ENCODE measurements at places on chromosomes 1 and 21.

GRCh38 chr1:50976890-50977574, 7.0 kb downstream of the CDKN2C start:
- peak; percentile 71 for DNase-seq

DNA sequence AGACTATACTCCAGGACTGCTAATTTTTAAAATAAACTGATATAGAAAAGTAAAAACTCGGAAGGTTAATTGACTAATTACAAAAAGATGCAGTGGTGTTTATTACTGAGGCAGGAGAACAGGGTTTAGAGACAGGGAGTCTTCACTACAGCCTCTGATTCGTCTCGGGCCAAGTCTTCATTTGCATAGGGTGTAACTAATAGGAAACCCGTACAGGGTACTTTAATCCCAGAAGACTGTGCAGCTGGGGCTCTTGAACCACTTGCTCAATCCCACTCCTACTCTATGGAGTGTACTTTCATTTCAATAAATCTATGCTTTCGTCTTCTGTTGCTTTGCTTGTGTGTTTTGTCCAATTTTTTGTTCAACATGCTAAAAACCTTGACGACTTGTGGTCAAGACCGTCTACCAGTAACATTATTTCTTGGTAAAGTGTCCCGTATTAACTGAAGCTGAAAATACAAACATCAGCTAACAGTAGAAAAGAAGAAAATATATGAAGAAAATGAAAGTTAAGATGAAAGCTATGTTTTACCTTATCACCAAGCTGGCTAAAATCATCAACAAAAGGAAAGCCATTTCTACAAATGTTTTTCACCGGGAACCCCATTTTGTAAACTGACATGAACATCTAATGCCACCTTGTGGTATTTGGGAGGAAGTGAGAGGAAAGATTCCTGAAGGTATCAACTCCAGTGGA, 8.0 kb downstream of the SDHB start:
- DNase-seq: no peak

DNA sequence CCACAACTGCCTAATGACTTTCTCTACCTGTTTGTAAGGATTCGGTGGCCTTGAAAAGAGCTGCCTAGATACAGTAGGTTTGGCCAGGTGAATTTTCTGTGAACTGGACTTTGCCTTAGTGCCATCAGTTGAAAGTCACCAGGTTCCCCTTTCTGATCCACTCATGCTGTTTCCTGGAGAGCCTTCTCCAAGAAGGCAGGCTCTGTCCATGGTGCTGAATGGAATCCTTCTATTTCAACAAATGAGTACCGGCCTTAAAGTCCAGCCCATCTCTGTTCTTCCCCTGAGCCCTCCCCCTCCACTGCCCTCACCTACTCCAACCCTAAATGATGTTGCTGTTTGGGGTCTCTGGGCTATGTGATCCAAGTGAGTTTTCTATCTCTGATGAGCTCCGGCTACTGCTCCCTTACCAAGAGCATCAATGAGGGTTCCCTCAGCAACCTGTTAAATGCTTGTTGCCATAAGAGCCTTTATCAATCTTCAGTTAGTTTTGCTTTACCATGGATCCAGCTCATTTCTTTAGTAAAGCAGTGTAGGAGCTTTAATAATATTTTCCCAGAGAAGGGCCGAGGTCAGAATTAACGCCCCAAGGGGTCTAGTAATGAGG, 500.4 kb downstream of the PTPRU start:
- DNase-seq: peak; percentile 30

- no peak for DNase-seq
Measured at GRCh38 chr1:43883321-43883720, 50.3 kb upstream of the ARTN start.

- DNase-seq: no peak
Measured at GRCh38 chr21:17921579-17922530, 102.7 kb upstream of the C21orf91 start.

GRCh38 chr1:214228976-214229375, 52.0 kb upstream of the SMYD2 start:
- DNase-seq: no peak

DNA sequence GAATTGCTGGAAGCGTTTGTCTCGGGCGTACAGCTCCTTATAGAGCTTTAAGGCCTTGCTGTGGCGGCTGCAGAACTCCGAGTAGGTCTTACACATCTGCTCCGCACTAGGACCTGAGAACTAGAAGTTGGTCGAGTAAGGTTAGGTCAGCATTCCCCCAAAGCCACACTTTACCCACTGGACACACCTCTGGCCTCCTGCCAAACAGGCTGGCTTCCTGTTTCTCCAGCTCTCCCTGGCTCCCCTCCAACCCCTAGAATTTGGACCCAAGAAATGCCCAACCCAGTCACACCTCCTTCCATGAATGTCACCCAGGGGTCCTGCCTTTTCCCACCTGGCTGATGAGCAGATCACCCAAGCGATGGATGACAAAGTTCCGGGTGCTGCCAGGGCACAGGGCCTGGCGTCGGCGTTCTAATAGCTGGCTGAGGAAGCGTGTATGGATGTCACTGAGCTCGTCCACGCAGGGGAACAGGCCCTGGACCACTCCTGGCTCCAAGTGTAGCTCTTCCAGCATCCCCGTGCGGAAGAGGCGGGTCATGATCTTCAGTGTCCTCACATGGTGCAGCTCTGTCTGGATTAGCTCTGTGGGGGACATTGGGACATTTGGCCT, 15.6 kb downstream of the ARHGEF2 start:
- DNase-seq: no peak

DNA sequence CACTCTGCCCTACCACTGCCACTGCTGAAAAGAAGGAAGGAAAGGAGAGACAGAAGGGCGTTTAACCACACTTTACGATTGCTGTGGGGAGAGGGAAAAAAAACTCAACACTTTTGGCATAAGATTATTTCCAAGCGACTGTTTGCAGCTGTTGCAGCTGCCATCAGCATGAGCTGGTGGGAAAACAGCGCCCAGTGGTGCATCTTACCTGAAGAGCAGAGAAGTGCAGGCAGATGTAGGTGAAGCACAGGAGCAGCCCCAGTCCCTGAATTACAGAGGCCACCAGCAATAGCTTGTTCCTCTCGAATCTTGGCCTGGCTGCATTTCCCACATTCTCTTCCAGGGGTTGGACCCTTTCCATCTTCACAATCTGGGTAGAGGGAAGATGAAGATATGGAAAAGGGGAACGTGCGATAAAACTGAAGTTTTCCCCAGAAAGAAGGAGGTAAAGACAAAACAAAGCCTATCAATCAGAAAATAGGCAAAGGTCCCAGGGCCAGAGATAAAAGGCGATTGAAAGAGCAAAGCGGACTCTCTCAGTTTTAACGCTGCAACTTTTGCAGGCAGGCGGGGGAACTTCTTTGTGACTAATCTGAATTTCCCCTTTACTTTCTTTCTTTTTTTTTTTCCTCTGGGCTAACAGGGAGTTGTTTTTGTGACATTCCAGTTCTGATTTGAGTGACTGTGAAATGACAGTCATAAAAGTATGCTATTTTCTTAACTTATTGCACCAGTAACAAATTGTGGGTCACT, at the start of gene TNFSF4:
Gene TNFSF4 (minus strand): TSS at position 516 of the 753 bp plus-strand sequence. CDS start 155 bp downstream, at position 361.
- DNase-seq: peak; percentile 76

- DNase-seq: no peak
Measured at GRCh38 chr1:206511362-206512057, 4.2 kb downstream of the RASSF5 start.

DNA sequence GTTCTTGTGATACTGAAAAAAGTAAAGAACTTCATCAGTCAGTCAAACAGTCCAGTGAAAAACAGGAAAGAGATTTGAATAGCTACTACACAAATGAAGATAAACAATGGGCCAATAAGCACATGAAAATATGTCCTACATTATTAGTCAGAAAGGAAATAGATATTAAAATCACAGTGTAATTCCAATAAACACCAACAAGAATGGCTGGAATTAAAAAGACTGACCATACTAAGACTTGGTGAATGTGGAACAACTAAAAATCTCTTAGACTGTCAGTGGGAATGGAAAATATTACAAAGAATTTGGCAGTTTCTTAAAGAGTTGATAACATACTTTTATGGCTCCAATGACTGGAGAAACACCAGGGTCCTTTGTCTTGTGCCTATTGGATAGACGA, 241.8 kb upstream of the USP24 start:
- no peak for DNase-seq

DNA sequence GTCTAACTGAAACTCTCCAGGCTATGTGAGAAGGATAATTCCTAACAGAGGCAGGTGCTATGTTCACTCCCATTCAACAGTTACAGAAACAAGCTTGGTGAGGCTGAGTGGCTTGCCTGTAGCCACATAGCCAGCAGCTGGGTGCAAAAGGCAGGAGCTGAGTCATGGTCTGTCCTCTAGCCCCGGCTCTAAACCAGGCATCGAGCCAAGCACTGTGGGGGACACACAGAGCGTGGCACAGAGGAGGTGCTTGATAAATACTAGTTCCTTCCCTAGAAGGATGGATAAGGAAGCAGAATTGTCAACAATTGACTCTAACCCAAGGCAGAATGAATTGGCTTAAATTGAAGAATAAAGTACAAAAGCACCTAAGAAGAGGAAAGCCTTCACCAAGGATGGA, 10.4 kb upstream of the KCNA2 start:
- DNase-seq: peak; percentile 12

- no peak for DNase-seq
Measured at GRCh38 chr1:32693455-32694174, 9.0 kb downstream of the SYNC start.

DNA sequence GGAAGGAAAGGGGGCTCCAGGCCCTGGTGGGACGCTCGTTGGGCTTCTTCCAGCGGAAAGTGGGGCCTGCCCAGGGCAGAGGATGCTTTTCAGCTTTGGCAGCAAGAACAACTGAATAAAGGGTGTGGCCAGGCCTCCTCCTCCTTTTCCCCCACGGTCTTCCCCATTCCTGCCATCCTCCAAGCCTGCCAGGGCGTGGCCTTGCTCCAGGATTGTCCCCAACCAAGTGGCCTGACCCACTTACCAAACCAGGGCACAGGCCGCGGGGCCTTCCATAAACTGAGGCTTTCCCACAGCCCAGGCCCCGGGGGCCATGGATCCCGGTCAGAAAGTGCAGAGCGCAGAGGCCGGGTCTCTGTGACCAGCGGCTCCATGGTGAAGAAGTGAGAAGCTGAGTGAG, 33.6 kb downstream of the CASZ1 start:
- no peak for DNase-seq

DNA sequence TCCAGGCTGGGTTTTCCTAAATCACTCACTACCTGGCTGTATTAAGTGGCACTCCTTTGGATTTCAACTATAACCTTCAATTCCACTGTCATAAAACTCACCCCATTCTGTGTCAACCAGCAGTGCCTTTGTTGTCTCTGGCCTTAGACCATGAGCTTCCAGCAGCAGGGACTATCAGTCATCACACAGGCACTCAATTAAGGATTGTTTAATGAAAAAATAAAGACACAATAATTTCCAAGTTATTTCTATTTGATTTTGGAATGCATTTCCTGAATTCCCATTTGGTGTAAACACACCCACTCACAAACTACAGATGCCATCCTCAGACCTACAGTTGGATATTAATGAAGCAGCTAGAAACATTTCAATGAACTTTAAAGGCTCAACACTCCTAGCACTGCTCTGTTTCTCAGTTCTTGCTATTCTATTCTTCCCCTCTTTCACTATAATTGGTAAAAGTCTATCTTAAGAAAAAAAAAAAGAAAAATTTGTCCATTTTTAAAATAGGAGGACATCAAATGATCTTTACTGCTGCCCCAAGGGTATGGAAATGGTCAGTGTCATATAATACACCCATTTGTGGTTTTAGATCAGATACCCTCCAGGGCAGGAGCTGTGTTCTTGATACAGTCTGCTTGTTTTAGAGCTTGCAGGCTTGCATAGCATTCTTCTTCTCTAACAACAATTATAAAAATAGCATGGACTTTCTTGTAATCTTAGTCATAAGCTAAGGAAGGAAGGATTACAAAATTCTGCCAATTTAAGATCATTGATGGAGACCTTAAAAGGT, 156.4 kb downstream of the PTGER3 start:
- DNase-seq: no peak

GRCh38 chr21:26320596-26320995, 150.0 kb upstream of the APP start:
- DNase-seq: no peak

GRCh38 chr1:34785231-34785874, 4.3 kb downstream of the GJB3 start:
- DNase-seq: no peak

DNA sequence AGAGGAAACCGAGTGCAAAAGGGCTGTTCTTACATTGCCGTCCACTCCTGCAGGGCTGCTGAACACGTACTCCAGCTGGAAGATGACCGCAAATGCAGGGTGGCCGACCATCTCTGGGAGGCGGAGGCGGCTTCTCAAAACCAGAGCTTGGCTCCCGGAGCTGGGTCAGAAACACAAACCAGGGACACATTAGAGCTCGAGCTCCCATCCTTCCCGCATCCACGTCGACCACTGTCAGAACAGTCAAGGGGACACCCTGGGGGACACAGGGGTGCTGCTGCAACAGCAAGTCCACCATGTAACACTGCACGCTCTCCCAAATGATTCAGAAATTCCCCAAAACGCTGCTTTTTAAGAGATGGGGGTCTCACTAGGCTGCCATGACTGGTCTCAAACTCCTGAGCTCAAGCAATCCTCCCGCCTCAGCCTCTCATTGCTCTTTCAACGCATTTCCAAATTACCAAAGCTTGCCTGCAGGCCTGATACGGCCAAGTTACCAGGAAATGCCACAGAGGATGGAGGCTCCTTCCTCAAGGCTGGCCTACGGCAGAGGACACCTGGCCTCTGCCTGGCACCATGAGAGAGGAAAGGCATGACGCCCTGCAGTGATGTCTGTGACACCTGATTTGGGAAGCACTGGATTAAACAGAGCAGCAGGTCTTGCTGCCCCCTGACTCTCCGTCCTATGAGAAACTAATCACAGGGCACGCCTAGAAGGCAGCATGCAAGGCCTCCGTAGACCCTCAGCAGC, 45.0 kb downstream of the NPHP4 start:
- no peak for DNase-seq

All from KG1 (cell line).